Right atrium auricular region (tissue), 2 donors: ENCODE measurements at places on chromosomes 3 and 15. TPM values are rescaled to one million over a fixed set of nuclear protein-coding genes. Genes with fewer than 3 reads are reported as not detected.

Gene PIF1
- 0.56 TPM for total RNA-seq

DNA sequence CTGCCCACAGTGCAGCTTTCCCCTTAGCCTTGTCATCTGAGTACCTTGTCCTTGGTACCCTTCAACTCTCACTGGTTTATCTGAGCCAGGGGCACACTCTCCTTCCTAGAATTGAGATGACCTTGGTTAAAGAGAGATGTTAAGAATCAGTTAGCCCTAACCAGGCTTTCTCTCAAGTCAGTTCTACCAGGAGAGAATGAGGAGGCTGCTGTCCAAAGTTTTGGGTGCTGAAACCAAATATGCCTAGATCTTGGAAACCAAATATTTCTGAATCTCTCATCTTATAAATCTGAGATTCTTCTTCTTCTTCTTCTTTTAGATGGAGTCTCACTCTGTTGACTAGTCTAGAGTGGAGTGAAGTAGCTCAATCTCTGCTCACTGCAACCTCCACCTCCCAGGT, 12.0 kb upstream of the CTXND1 start:
- no peak for DNase-seq

GRCh38 chr3:155712008-155712407, 32.9 kb downstream of the PLCH1 start:
- no peak for DNase-seq

DNA sequence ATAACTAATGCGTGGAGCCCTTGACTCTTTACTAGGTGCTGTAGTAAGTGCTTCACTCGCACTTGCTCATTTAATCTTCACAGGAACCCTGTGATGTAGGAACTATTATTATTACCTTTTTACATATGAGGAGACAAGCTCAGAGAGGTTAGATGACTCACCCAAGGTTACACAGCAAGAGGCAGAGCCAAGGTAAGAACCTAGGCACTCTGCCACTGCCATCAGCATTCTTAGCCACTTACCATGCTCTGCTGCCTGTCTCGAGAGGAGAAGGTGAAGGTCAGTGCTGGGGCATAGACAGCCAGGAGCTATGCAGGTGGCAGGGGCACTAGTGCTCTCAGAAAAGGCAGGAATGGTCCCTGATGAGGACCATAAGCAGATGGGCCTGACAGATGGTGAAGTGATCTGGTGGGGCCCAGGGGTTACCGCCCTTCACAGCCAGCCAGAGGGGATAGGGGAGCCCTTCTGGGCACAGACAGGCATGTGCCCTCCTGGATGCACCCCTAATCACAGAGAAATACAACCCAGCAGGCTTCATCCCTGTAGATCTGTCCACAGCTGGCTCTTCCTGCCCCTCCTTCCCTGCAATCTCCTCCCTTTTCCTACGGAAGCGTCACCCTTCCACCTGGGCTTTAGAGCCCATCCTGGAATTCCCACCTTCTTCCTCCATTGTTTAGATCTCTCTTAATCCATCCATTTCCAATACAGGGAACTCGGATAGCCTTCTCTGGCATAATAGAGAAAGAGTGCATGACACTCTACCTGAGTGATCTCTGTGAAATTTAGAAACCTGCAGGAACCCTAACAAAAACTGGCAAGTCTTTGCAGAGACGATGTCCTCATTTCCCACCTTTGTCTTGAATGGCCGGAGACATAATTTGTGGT, 26.9 kb downstream of the ABTB1 start:
- no peak for DNase-seq

DNA sequence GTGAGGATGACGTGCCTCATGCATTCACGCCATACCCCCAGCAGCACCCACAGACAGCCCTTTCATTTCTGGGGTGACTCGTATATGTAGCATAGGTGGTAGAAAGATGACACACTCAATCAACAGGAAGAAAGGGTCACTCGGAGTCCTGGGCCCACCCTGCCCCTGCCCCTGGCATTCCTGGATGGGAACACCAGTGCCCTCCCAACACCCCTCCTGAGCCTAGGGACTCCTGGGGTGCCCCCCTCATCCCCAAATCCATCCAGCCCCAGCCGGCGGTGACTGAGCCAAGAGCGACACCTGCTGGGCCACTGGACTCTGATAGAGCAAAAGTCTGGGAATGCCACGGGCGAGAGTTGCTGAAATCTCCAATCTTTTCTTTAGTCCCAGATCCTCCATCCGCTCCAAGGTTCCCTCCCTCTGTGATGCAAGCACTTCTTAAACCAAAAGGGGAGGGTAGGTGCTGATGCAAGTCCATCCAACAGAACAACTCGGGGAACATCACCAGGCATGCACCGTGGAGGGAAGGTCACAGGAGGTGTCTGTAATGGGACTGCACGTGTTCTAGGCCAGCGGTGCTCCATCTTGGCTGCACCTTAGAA, 31.1 kb downstream of the ACAN start:
- peak; percentile 71 for DNase-seq
